Suppressor macrophage treated with lipopolysaccharide for 1 hour (primary cell): ENCODE measurements at places on chromosomes 7 and 10.
A peak's percentile ranks its signal among the peaks of the same experiment; 100 is the strongest.

- no peak for DNase-seq
Observed at GRCh38 chr7:101223528-101223927, 5.6 kb downstream of the ZNHIT1 start.

DNA sequence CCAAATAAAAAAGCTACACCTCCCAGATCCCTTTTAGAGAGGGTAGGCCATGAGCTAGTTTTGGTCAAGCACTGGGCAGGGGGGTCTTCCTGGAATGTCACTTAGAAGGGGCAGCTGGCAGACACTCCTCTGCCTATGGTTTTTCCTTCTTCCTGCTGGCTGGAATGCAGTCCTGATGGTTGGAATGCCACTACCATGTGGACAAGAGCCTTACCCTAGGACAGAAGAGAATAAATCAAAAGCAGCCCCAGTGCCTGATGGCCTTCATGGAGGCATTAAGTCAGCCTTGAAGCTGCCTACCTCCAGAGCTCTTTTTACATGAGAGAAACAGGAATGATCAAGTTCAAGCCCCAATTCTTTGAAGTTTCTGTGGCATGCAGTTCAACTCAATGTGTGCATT lies 43.5 kb upstream of the SORBS1 start:
- DNase-seq: no peak

GRCh38 chr7:64999165-65000004 lies 7.1 kb downstream of the ERV3-1 start:
- DNase-seq: peak; percentile 73

- no peak for DNase-seq
Observed at GRCh38 chr7:40542982-40543741, 408.4 kb downstream of the SUGCT start.

DNA sequence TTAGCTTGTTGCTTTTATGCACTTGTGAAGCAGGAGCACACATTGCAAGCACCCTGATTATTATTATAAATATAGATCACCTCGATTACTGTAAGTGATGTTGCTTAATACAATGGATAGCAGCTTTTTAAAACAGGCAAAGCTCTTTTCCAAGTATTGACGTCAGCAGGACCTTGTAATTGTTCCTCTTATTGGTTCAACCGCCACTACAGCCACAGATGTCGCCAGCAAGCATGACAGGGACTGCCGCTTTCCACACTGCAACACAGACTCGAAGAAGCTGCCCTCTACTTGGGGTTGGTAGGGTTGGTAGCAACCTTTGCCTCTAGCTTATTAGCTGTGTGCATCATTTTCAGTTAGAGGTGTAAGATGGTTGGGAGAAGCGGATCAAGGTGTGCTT lies 167.6 kb downstream of the ZNF365 start:
- peak; percentile 86 for DNase-seq
